Stimulated activated CD8-positive, alpha-beta memory T cell treated with anti-CD3 and anti-CD28 coated beads, Interleukin-12 subunit alpha, Interleukin-12 subunit beta, amount 100 ng/mL, for 1 hour (primary cell): ENCODE measurements at places on chromosomes 13 and 19.

- no peak for DNase-seq
Measured at GRCh38 chr13:114035583-114036531, 62.0 kb upstream of the C13orf46 start.

DNA sequence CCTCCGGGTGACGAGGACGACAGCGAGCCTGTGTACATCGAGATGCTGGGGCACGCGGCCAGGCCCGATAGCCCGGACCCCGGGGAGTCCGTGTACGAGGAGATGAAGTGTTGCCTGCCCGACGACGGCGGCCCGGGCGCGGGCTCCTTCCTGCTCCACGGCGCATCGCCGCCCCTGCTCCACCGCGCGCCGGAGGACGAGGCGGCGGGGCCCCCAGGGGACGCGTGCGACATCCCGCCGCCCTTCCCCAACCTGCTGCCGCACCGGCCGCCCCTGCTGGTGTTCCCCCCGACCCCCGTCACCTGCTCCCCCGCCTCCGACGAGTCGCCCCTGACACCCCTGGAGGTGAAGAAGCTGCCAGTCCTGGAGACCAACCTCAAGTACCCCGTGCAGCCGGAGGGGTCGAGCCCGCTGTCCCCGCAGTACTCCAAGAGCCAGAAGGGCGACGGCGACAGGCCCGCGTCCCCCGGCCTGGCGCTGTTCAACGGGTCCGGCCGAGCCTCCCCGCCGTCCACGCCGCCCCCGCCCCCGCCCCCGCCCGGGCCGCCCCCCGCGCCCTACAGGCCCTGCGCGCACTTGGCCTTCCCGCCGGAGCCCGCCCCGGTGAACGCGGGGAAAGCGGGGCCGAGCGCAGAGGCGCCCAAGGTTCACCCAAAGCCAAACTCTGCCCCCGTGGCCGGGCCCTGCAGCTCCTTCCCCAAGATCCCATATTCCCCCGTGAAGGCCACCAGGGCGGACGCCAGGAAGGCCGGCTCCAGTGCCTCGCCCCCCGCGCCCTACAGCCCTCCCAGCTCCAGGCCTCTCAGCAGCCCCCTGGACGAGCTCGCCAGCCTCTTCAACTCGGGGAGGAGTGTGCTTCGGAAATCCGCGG is 511.3 kb downstream of the MYO16 start:
- DNase-seq = no peak

- DNase-seq = no peak
Measured at GRCh38 chr19:18605546-18606280, 886 bp downstream of the CRLF1 start.

GRCh38 chr19:7733376-7733775 is 1.5 kb upstream of the CLEC4G start:
- DNase-seq = no peak

DNA sequence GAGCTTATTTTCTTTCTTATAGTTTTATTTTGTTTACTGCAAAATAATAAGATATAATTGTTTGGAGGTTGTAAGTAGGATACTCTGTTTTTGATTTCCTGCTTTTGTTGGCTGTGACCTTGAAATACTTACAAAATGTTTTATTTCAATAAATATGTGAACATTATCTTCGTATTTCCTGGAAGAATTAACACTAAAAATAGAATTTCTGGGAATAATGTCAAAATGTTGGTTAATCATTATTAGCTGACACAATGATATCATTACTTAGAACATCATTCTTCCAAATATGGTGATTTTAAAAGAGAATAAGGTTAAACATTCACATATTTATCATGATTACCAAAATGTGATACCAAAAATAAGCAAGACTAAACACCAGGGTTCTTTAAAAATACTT is 1148.6 kb upstream of the PRR20A start:
- DNase-seq = no peak

DNA sequence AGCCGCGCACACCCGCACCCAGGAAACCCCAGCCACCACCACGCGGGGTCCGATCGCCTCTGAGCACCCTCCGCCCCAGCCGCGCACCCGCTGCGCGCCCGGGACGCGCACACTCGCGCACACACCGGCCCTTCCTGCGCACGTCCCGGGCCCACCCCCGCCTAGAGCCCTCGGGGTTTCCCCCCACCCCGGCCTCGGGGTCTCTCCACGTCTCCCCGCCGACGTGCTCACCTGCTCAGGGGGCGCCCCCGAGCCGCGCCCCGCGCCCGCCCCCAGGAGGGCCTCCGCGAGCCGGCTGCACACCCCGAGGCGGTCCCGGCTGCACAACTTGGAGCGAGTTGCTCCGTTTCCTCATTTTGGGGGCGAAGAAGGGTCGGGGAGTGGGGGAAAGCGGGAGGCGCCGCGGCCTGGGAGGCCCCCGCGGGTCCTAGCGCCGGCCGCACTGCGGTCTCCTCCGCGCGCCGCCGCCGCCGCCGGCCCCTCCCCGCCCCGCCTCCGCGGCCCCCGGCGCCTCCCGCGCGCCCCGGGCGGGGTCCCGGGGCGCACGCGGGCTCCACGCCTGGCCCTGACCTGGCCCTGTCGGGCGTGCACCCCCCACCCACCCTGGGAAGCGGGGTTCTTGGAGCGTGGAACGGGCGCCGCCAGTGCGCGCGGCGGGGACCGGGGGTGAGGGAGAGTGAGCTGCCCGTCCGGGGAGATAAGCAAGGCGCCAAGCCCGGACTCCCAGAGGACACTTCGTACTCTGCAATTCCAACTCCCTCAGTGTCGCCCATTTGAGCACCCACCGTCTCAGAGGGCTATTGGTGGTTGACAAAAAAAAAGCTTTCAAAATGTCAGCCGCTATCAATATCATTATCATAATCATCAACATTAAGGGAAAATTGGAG is at the start of gene MATK:
TSS of gene MATK (minus strand) at position 444 of the 887 bp plus-strand sequence. CDS start 1,246 bp downstream, outside the sequence.
- no peak for DNase-seq
